ENCODE measurements at places on chromosomes 5 and 9. TPM values are rescaled to one million over a fixed set of nuclear protein-coding genes. Genes with fewer than 3 reads are reported as not detected.

DNA sequence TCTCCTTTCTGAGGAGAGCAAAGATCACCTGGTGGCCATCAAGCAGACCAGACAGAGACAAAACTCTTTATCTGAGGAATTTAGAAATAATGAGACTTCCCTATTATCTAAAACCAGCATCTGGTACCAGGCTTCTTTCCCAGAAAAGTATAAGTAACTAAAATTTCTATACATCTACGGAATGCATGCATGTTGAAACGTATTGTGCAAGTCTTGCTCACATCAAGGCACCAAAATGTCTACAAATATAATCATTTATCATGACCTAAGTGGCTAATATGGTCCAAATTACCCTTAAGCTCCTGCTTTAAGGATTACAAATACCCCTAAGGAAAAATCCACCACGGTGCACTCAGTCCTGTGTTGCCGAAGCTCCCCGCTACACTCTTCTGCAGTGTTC lies 286.3 kb downstream of the CDH18 start:
- H3K4me1 ChIP-seq, result no peaks in the 10 kb centered on the region
- DNase-seq, result no peak
- H3K27me3 ChIP-seq, result no peaks in the 10 kb centered on the region
- no peak overlapping the region for H3K4me3 ChIP-seq

GADD45G gene
- total RNA-seq, result 54.2 TPM

- H3K27me3 ChIP-seq, result no peaks in the 10 kb centered on the region
- H3K4me1 ChIP-seq, result no peaks in the 10 kb centered on the region
- H3K4me3 ChIP-seq, result no peak overlapping the region
- no peak for DNase-seq
Measured at GRCh38 chr5:150559088-150559487, 51.2 kb downstream of the NDST1 start.

CER1 gene
- total RNA-seq, result 2.0 TPM

GRCh38 chr9:17862101-17862500 lies 283.2 kb downstream of the SH3GL2 start:
- H3K27ac ChIP-seq, result no peak overlapping the region
- no peaks in the 10 kb centered on the region for H3K36me3 ChIP-seq
- no peaks in the 10 kb centered on the region for H3K27me3 ChIP-seq
- H3K4me3 ChIP-seq, result no peak overlapping the region
- DNase-seq, result no peak
- no peaks in the 10 kb centered on the region for H3K4me1 ChIP-seq

DNA sequence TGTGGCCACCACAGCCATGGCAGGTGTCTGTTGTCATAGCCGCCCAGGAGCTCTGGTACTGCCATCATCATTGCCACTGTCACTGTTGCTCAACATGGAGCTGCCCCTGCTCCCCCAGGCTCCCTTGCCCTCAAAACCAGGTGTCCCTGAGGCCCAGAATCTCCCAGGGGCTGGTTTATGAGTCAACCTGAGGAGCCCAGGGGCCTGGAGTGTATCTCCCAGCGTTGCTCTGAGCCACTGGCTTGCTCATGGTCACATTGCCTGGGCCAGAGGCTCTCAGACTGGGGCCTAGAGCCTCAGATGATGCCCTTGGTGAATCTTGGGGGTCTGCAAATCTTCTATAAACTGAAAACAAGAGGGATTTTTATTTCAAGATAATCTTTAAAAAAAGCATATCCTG lies 24.7 kb upstream of the TBC1D2 start:
- no peak overlapping the region for H3K4me3 ChIP-seq
- no peaks in the 10 kb centered on the region for H3K4me1 ChIP-seq
- no peak overlapping the region for H3K27ac ChIP-seq
- H3K36me3 ChIP-seq, result no peaks in the 10 kb centered on the region
- DNase-seq, result no peak

SH3TC2 gene
- total RNA-seq, result 0.33 TPM

- H3K27me3 ChIP-seq, result no peaks in the 10 kb centered on the region
- H3K4me3 ChIP-seq, result no peak overlapping the region
- H3K4me1 ChIP-seq, result no peaks in the 10 kb centered on the region
Measured at GRCh38 chr9:84238652-84239051, 101.9 kb downstream of the SLC28A3 start.

DEPDC1B gene
- 2.3 TPM for total RNA-seq

DNA sequence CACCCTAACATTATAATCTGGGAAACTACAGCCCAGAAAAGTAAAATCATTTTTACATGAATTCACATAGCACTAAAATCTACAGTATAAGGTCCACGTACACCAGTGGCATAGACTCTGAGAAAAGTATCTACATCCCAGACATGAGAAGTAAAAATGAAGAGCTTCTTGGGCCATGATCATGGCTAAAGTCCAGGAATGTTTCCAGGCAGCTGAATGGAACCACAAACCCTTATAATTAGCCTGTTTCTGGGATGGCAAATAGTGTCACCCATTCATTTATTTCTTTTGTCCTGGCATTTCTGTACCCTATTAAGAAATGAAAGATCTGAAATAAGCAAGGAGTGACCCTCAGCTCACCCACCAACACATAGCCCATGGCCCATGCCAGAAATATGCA lies 217.9 kb downstream of the SPOCK1 start:
- H3K27me3 ChIP-seq, result no peaks in the 10 kb centered on the region
- no peak for DNase-seq
- H3K27ac ChIP-seq, result no peak overlapping the region
- H3K36me3 ChIP-seq, result no peaks in the 10 kb centered on the region

- H3K27ac ChIP-seq, result no peak overlapping the region
- no peak for DNase-seq
- H3K36me3 ChIP-seq, result no peaks in the 10 kb centered on the region
- no peaks in the 10 kb centered on the region for H3K27me3 ChIP-seq
- no peak overlapping the region for H3K4me3 ChIP-seq
Measured at GRCh38 chr5:177163500-177163899, 29.9 kb downstream of the NSD1 start.

- no peak for DNase-seq
- H3K27me3 ChIP-seq, result no peaks in the 10 kb centered on the region
- H3K4me1 ChIP-seq, result no peaks in the 10 kb centered on the region
- H3K4me3 ChIP-seq, result no peak overlapping the region
Measured at GRCh38 chr9:90872835-90873294, 71.2 kb downstream of the SYK start.

C9orf78 gene
- 25.1 TPM for total RNA-seq

TMEM252 gene
- not detected for total RNA-seq

C9 gene
- total RNA-seq, result not detected

LECT2 gene
- total RNA-seq, result not detected

DNA sequence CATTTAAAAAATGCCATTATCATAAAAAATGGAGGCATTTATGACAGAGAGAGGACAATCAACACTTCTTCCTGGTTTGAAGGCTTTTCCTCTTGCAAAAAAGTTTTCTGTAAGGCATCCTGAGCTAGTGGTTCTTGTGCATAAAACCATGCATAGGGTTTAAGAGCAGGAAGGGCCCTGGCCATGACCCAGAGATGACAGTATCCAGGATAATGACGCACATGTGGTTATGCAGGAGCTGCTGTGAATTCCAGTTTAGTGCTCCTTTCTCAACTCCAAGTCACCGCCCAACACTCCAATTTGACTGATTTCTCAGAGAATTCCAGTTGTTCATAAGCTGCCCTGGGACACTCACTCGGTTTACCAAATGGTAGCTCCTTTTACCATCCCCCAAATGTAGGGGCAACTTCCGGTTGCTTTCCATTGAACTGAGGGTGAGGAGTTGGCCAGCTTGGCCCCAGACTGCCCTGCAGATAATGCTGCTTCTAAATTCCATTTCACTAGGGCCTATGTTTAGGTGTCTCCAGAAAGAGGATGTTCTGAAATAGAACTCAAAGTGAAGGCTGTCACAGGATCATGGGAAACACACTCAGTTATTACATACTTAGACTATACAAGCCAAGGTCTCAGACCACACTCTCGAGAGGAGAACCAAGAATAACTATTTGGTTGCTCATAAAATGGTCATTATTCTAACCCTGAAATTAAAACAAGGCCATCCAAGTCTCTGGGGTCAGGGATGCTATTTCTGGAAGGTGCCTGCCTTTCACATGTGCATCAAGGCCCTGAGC lies 179.1 kb downstream of the SLIT3 start:
- no peaks in the 10 kb centered on the region for H3K36me3 ChIP-seq
- H3K4me1 ChIP-seq, result peaks cover 26% of the 10 kb centered on the region
- H3K27ac ChIP-seq, result no peak overlapping the region
- DNase-seq, result no peak

GRCh38 chr9:98251551-98251950 lies 3.9 kb downstream of the TBC1D2 start:
- no peak overlapping the region for H3K27ac ChIP-seq
- H3K4me1 ChIP-seq, result peaks cover 16% of the 10 kb centered on the region
- H3K36me3 ChIP-seq, result no peaks in the 10 kb centered on the region
- no peaks in the 10 kb centered on the region for H3K27me3 ChIP-seq
- H3K4me3 ChIP-seq, result no peak overlapping the region
- DNase-seq, result no peak

DNA sequence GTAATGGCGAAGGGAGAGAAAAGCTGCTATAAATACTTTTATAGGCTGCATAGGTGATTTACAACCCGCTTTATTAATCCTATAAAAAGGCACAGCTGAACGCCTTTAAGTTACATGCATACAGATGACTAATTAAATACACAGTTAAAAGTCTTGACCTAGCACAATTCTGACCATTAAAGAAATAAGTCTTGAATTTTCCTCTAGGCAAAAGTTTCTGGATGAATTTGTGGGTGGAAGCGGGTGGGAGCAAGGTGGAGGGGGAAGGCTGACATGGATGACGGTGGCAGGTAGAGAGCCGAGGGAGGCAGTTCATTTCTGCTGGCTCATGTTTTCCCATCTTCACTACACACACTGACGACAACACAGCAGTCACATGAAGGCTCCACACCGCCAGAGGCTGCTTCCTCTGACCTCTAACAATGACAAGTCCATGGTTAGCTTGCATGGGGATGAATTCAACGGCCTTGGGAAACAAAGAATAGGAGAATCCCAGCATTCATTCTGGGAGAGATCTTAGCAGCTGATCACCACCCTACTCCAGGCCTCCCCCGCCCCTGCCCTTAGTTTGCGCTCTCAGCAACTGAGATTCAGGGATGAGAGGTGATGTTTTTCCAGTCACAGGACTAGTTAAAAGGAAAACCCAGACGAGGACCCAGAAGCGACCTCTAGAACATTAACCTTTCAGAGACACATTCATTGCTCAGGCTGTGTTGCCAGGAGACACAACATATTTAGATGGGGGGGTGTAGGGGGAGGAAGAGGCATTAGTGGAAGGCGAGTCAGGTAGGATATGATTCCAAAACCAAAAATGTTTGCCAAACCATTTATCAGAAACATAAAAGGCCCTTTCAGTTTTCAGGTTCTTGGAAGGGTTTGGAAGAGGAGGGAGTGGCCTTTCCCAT lies 329.3 kb downstream of the PIK3R1 start:
- H3K4me3 ChIP-seq, result no peak overlapping the region
- no peak overlapping the region for H3K27ac ChIP-seq
- H3K27me3 ChIP-seq, result no peaks in the 10 kb centered on the region

GRCh38 chr9:128309551-128309950 lies 12.7 kb downstream of the TRUB2 start:
- H3K27me3 ChIP-seq, result no peaks in the 10 kb centered on the region
- no peak overlapping the region for H3K27ac ChIP-seq
- H3K4me3 ChIP-seq, result no peak overlapping the region
- no peak for DNase-seq
- H3K4me1 ChIP-seq, result no peaks in the 10 kb centered on the region
- peaks cover 14% of the 10 kb centered on the region for H3K36me3 ChIP-seq

DNA sequence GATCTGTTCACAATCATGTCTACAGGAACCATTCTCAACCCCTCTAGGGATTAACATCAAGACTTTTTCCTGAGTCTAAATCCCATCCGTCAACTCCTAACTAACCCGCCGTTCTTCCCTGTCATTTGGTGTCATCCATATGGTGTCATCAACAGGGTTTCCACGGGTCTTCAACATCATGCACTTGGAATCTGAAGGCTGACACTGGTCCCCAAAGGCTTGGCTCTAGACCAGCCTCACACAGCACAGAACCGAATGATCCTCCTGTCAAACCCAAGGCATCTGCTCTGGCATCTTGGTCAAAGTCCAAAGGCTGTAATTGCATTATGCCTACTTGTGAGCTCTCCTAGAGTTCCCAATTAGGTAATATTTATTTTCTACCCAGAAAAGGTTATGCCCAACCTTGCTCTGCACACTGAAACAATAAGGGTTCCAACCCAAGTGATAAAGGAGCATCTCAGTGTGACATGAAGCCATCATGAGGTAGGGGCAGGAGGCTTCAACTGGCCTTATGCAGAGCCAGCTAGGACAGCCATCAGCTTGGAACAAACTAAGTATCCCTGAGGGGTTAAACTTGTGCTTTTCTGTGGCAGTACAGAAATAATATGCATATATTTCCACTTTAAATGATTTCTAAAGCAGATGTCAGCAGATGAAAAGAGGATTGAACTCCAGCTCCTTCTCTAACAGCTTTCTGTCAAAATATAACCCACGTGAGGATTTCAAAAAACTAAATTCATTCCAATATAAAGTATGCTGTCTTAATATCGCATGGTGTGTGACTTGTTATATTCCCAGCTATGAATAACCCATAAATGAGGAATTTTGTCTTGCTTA lies 13.9 kb downstream of the ENC1 start:
- H3K36me3 ChIP-seq, result no peaks in the 10 kb centered on the region
- no peak overlapping the region for H3K27ac ChIP-seq
- DNase-seq, result no peak
- no peak overlapping the region for H3K4me3 ChIP-seq

DNA sequence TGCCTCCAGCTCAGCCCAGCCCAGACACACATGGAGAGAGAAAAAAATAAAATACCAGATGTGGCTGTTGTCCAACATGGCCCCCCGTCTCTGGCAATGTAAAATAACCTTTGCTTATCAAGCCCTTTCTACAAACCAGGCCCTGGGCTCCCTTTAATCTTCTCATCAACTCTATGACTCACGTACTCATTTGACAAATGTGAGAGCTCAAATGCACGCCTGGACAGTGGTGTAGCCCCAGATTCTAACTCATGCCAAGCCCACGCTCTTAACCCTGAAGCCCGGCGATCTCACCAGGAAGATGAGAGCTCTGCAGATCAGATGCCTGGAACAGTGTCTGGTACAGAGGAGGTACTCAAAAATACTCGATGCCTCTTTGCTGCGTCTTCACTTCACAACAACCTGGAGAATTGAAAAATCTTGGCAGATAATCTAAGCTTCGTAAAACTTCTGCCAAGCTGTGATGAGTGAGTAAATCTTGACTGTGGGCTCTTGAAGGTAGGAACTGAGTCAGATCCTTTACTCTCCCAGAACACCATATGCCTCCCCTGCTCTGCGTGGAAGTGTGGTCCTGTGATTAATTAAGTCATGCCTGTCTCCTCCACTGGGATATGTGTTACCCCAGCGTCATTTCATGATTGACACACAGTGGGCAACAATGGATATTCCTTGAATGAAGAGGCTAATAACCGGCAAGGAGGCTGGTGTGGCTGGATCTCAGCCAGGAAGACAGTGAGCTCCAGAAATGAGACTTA lies 102.0 kb upstream of the FSTL4 start:
- no peak overlapping the region for H3K27ac ChIP-seq
- DNase-seq, result no peak
- no peaks in the 10 kb centered on the region for H3K36me3 ChIP-seq
- no peak overlapping the region for H3K4me3 ChIP-seq
- no peaks in the 10 kb centered on the region for H3K4me1 ChIP-seq
- no peaks in the 10 kb centered on the region for H3K27me3 ChIP-seq

- no peak overlapping the region for H3K27ac ChIP-seq
- H3K4me1 ChIP-seq, result no peaks in the 10 kb centered on the region
- no peaks in the 10 kb centered on the region for H3K27me3 ChIP-seq
- DNase-seq, result no peak
- H3K4me3 ChIP-seq, result no peak overlapping the region
Measured at GRCh38 chr5:23440703-23441102, 66.7 kb upstream of the PRDM9 start.

- no peaks in the 10 kb centered on the region for H3K27me3 ChIP-seq
- no peak overlapping the region for H3K27ac ChIP-seq
- no peak overlapping the region for H3K4me3 ChIP-seq
- DNase-seq, result no peak
- peaks cover 10% of the 10 kb centered on the region for H3K4me1 ChIP-seq
Measured at GRCh38 chr5:52994266-52994665, 5.1 kb downstream of the ITGA2 start.
